ENCODE measurements at places on chromosomes 7 and 10.
A peak's percentile ranks its signal among the peaks of the same experiment; 100 is the strongest.

GRCh38 chr7:1234881-1235500 is 2.3 kb downstream of the UNCX start:
- DNase-seq = peak; percentile 56

- DNase-seq = no peak
Observed at GRCh38 chr7:140876519-140877248, 48.0 kb downstream of the BRAF start.

DNA sequence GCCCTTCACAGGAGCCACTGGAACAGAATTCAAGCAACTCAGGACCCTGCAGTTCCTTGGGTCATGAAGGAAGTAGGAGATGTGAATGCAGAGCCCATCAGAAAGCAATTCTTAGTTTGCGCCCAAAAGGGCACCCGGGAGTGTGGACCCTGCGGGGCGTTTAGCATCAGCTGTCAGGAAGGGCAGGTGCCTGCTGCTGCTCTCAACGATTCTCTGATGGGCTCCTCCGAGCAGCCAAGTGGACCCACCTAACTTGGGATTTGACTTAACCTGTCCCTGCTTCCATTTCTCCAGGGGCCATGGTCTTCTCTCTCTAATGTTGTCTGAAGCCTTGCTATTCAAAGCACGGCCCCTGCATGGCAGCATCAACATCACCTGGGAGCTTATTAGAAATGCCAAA is 17.1 kb downstream of the CPA5 start:
- DNase-seq = peak; percentile 14

DNA sequence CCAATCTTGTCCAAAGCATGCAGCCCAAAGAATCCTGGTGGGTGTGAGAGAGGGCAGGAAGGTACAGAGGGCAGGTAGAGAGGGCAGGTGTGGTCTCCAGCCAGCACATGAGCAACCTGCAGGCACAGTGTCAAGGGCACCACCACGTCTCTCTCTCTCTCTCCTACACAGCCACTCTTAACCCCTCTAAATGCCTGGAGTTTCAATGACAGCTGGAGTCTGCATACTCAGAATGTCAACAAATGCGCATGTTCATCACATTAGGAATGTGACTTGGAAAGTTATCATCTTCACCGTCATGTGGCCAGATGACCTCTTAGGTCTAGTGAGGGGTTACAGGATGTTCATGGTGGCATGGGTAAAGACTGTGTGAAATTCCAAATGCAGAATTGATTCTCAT is 456.8 kb downstream of the SORCS1 start:
- no peak for DNase-seq

DNA sequence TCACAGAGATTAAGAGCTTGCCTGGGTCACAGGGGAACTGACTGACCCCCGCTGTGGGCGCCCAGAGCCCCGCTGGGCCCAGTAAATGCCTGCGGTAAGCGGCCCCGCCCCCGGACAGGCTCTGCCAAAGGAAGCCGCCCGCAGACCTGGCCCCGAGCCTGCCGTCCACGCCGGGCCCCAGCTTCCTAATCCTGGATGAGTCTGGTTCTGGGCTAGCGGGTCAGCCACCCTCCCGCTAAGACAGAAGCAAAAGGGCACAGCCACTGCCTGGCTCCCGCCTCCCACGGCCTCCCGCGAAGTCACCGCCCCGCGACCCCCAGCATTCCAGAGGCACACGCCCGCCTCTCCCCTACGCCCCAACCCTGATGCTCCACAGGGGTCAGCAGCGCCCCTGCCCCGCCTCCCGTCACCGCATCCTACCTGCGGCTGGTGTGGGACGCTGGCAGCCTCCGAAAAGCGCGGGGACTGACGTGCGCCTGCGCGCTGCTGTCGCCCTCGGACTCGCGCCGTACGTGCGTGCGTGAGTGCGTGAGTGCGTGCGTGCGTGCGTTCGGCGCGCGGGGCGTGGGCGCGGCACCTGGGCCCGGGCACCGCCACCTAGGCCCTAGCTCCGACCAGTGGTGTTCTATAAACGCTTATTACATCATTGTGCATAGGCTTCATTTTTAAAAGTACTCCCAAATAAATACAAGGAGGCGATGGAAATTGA is at the start of gene FIGNL1:
Gene FIGNL1, minus strand, starts transcription at position 470 of the 709 bp plus-strand sequence. CDS start 3,063 bp downstream, outside the sequence.
- DNase-seq = no peak

Data from RWPE2 (cell line).